ENCODE measurements at places on chromosomes 7 and 10. TPM values are rescaled to one million over a fixed set of nuclear protein-coding genes. Genes with fewer than 3 reads are reported as not detected.

PIP gene
- not detected for total RNA-seq

SLC13A1 gene
- total RNA-seq: not detected

VSTM4 gene
- 1.0 TPM for total RNA-seq

MLXIPL gene
- total RNA-seq: not detected

PRSS37 gene
- not detected for total RNA-seq

SPDYE9 gene
- not detected for total RNA-seq

WEE2 gene
- not detected for total RNA-seq

VAX1 gene
- total RNA-seq: not detected

PDLIM1 gene
- total RNA-seq: 62.5 TPM

PON3 gene
- total RNA-seq: 0.85 TPM

TASOR2 gene
- total RNA-seq: 82.4 TPM

ABCA13 gene
- not detected for total RNA-seq

NPSR1 gene
- total RNA-seq: not detected

AKR1C8 gene
- not detected for total RNA-seq

DENND2A gene
- total RNA-seq: 1.0 TPM

EPHA1 gene
- total RNA-seq: not detected

PEX1 gene
- total RNA-seq: 14.3 TPM

OR2A14 gene
- total RNA-seq: not detected

ADK gene
- 30.6 TPM for total RNA-seq

PPP1R3A gene
- not detected for total RNA-seq

C10orf105 gene
- total RNA-seq: under 0.01 TPM
